NCI-H1048 (cell line): ENCODE measurements at places on chromosomes 5 and 9.

DNA sequence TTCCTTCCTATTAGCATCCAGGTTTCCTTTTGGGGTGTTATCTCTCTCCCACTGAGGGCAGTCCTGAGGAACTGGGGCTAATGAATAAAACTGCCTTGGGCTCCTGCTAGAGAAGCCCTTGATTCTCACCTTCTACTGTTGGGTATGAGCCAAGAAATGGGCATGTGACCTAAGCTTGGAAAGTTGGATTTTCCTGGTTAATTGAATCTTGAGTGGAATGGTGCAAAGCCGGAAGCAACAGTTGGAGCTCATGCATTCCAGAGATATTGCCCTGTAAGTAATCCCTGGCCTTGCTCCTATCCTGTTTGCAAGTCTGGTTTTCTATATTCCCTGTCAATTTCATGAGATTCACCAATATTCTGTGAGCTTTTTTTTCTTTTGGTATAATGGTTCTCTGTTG, 158.5 kb upstream of the ELL2 start:
- DNase-seq: no peak

DNA sequence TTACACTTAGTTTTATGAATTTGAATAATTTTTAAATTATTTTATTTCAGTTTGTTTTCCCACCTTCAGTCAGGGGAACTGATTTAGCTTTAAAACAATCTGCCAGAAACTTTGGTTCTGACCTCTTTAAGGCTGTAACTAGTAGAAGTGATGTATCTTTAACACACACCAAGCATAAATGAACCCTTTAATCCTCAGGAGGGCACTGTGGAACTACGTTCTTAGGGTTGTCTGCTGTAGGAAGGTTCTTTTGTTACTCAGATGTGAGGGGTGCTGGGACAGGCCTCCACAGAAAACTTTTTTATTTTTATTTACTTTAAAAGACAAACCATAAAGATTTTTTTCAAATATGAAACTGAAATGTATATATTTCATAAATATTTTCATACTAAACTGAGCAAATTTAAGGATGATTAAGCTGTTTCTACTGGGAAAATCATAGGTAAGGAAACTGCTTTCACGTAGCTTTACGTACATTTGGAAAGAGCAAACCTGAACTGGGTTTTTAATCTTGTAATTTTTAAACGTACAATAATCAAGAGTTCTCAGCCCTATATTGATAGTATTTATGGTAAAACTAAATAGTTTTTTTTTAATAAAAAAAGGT, 5.3 kb downstream of the KLF4 start:
- peak; percentile 30 for DNase-seq

- no peak for DNase-seq
Measured at GRCh38 chr5:159780246-159780645, 136.0 kb upstream of the ADRA1B start.

GRCh38 chr9:27436234-27436633, 87.9 kb upstream of the IFNK start:
- DNase-seq: no peak

GRCh38 chr9:33147416-33148169, 19.5 kb downstream of the B4GALT1 start:
- DNase-seq: no peak

DNA sequence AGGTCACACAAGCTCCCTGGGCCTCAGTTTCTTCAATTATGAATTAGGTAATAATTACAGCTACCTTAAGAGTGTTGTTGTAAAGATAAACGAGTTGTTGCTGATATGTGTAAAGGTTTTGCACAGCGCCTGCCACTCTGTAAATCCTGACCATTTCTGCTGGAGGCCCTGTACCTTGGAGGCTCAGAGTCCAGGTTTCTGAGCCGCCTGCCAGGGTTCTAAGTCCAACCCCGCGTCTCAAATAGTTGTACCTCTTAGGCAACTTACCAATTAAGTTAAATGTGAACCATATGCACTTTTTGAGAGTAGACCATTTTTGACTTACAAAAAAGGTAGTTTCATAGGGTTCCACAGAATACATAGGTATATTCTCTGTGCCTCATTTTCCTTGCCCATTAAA, 156.8 kb upstream of the KLF9 start:
- DNase-seq: no peak

DNA sequence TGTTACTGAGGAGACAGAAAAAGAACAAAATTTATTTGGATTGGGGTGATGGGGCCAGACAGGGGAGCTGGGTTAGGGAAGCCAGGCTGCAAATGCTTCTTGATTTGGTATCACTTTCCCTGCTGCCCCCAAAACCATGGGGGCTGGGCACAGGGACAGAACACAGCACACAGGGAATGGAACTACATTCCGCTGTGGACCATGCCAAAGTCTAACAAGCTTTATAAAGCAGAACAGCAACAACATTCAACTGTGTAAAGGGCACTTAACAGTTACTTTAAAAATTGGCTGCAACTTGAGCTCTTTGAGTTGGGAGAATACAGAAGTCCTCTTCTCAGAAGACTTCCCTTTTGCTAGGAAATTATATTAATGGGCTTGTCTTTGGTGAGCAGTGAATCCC, 23.8 kb downstream of the C5orf58 start:
- DNase-seq: no peak

GRCh38 chr5:18970000-18970399, 1018.0 kb downstream of the CDH18 start:
- DNase-seq: no peak

GRCh38 chr9:17802249-17802857, 223.5 kb downstream of the SH3GL2 start:
- DNase-seq: no peak
